MM.1S (cell line): ENCODE measurements at places on chromosomes 12 and 14.

- no peaks in the 10 kb centered on the region for H3K4me1 ChIP-seq
- no peak for DNase-seq
- H3K36me3 ChIP-seq: no peaks in the 10 kb centered on the region
- no peaks in the 10 kb centered on the region for H3K27me3 ChIP-seq
Observed at GRCh38 chr12:76685246-76685678, 78.7 kb upstream of the ZDHHC17 start.

DNA sequence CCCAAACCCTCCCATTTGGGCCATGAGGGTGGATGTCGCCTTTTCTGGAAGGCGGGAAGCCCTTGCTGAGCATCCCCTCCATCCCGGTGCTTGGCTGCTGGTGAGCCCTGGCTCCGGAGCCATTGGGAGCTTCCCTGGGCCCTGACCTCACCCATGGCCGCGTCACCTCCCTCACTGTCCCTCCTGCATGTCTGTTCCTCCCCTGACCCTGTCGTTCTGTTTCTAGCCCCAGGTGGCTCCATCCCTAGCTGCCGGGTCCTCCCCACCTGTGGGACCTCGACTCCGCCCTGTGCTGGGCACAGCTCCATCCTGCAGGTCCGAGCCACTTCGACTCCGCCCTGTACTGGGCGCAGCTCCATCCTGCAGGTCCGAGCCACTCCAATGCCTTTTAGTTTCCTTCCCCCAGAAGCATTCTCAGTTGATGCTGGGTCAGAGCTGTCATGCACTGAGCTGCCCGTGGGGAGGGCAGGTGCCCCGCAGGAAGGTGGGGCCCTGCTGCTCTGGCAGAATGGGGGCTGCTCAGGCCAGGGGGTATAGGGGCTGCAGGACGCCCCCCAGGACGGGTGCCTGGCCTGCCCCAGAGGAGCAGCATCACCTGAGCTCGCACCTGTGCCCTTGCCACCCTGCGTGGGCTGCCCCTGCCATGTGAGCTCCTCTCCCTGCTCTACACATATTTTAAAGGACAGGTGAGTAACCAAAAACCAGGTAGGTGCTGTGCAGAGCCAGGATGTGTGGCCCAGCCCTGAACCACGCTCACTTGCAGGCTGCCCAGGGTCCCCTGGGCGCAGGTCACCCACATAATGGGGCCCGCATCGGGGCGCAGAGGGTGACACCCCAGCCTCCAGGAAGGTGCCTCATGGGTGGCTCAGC lies 19.0 kb downstream of the NOC4L start:
- H3K27ac ChIP-seq: no peak overlapping the region
- DNase-seq: no peak
- no peak overlapping the region for H3K4me3 ChIP-seq
- H3K4me1 ChIP-seq: no peaks in the 10 kb centered on the region

- H3K27me3 ChIP-seq: no peaks in the 10 kb centered on the region
- no peaks in the 10 kb centered on the region for H3K4me1 ChIP-seq
- no peaks in the 10 kb centered on the region for H3K36me3 ChIP-seq
- H3K27ac ChIP-seq: no peak overlapping the region
- H3K4me3 ChIP-seq: no peak overlapping the region
- no peak for DNase-seq
Observed at GRCh38 chr14:69572841-69573135, 1.9 kb downstream of the CCDC177 start.

GRCh38 chr14:61342932-61343331 lies 21.6 kb downstream of the PRKCH start:
- H3K4me1 ChIP-seq: no peaks in the 10 kb centered on the region
- no peak overlapping the region for H3K27ac ChIP-seq
- no peaks in the 10 kb centered on the region for H3K36me3 ChIP-seq
- no peak for DNase-seq
- no peak overlapping the region for H3K4me3 ChIP-seq
- no peaks in the 10 kb centered on the region for H3K27me3 ChIP-seq

- no peak overlapping the region for H3K27ac ChIP-seq
- H3K36me3 ChIP-seq: no peaks in the 10 kb centered on the region
- no peak overlapping the region for H3K4me3 ChIP-seq
- H3K27me3 ChIP-seq: no peaks in the 10 kb centered on the region
- DNase-seq: no peak
Observed at GRCh38 chr14:38120109-38120508, 87.6 kb upstream of the SSTR1 start.

DNA sequence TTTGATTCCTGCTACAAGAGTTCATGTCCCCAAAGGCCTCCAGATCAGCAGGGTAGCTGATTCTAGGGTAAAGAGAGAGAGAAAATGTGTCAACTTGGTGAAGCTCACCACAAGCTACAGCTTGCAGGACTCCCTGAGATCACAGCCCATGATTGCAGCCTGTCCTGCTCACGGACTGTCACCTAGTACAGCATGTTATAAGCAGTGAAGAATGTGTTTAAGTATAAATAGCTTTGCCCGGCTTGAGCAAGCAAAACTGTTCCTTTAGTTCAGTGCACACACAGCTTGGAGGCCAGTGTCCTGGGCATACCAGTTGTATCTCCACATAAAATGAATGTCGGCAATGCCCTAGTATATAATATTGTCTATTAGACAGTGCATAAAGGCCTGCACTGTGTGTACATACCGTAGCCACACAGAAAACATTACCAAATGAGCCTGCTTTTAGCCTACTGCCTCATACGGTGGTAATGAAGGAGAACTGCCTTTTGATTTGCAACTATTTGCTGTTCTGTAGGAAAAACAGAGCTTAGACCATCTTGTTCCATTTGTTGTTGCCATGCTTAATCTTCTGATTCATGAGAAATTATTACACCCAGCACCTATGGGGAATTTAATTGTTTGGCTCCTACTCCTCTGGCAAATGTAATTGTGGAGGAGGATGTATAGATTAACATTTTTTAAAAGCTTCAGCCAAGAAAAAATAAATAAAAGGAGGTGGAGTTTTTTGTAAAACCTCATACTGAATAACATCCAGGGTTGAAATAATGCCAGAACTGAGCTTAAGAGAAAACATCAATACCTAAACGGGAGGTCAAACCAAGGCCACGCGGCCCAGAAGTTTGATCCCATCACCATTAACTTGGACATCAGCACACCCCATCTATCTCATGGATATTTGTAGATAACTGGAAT lies 108.1 kb upstream of the G2E3 start:
- DNase-seq: no peak
- H3K4me1 ChIP-seq: no peaks in the 10 kb centered on the region
- H3K27ac ChIP-seq: no peak overlapping the region
- H3K4me3 ChIP-seq: no peak overlapping the region

GRCh38 chr12:104866291-104866690 lies 91.8 kb downstream of the SLC41A2 start:
- H3K36me3 ChIP-seq: no peaks in the 10 kb centered on the region
- 0 out of 2 replicates have a peak, but pooled peaks cover 4% of the 10 kb centered on the region for H3K4me1 ChIP-seq
- no peak overlapping the region for H3K27ac ChIP-seq
- DNase-seq: no peak
- no peaks in the 10 kb centered on the region for H3K27me3 ChIP-seq
- H3K4me3 ChIP-seq: no peak overlapping the region

GRCh38 chr14:29320286-29320685 lies 553.7 kb downstream of the FOXG1 start:
- DNase-seq: no peak
- no peak overlapping the region for H3K27ac ChIP-seq
- no peaks in the 10 kb centered on the region for H3K36me3 ChIP-seq
- no peak overlapping the region for H3K4me3 ChIP-seq

- DNase-seq: no peak
- no peak overlapping the region for H3K27ac ChIP-seq
- H3K4me1 ChIP-seq: no peaks in the 10 kb centered on the region
- no peaks in the 10 kb centered on the region for H3K36me3 ChIP-seq
Observed at GRCh38 chr12:86774841-86775388, 518.7 kb upstream of the MGAT4C start.
